DMS53 (cell line): ENCODE measurements at places on chromosomes 7 and 10.

DNA sequence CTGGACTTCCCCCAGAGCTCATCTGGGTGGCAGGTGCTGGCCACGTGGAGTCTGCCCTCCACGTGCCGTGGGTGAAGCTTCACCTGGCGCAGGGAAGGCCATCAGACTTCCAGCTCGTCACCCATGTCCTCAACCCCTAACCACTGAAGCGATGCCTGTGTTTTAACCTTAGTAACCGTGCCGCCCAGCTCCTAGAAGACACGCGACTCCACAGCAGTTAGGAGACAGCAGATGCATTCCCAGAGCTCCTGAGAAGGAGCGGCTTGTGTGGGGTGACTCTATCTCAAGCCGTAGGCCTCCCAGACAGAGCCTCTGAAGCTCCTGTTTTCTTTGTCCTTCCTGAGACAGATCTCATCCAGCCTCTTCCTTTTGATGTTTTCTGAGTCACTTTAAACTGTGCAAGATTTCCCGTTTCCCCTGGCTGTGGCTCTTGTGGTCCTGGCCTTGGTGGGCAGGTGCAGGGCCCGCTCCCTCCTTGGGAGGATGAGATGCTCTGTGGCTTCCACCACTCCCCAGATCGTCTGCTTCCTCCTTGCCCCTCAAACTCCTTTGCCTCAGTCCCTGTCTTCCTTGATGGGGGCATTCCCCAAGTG lies 41.4 kb upstream of the AP5Z1 start:
- no peak for DNase-seq

DNA sequence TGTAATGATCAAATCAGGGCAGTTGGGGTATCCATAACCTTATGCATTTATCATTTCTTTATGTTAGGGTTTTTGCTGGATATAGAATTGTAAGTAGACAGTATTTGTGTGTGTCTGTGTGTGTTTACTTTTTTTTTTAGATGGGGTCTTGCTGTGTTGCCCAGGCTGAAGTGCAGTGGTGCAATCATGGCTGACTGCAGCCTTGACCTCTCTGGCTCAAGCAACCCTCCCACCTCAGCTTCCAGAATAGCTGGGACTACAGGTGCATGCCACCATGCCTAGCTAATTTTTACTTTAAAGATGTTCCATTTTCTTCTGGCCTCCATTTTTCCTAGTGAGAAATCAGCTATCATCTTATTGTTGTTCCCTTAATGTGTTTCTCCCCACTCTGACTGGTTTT lies 10.1 kb upstream of the RHEB start:
- no peak for DNase-seq

- DNase-seq: no peak
These were observed 365.2 kb upstream of the MEOX2 start for GRCh38 chr7:16051561-16052255.

DNA sequence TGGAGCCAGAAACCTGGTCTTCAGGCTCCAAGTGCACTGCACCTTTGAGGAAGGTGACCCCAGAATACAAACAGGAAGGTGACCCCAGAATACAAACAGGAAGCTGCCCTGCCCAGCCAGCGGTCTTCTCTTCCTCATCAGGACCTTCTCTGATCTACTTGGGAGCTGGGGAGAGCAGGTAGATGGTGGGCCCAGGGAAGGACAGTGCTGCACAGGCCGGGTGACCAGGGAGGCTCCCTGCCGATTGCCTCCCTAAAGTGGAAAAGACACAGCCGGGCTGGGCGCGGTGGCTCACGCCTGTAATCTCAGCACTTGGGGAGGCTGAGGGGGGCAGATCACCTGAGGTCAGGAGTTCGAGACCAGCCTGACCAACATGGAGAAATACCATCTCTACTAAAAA lies 151.8 kb upstream of the CHST15 start:
- no peak for DNase-seq

GRCh38 chr10:992467-992866 lies 4.2 kb downstream of the GTPBP4 start:
- no peak for DNase-seq

DNA sequence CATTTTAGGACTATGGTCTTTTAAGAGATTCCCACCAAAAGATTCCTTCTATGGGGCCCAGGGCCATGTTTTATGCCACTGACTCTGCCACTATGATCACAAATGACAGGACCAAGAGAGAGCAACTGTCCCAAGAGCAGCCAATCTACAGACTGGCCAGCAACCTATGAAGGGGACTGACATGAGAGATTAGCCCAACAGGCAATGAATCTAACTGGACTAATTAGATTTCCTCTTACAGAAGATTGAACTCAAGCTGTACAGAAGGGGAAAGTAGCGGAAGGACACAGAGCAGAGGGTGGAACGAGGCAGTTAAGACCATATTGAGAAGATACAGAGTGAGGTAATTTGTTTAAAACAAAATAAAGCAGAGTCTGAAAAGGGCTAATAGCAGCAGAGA lies 25.8 kb downstream of the ZNF800 start:
- no peak for DNase-seq

- DNase-seq: no peak
These were observed 31.1 kb downstream of the ENKUR start for GRCh38 chr10:24984906-24985305.

DNA sequence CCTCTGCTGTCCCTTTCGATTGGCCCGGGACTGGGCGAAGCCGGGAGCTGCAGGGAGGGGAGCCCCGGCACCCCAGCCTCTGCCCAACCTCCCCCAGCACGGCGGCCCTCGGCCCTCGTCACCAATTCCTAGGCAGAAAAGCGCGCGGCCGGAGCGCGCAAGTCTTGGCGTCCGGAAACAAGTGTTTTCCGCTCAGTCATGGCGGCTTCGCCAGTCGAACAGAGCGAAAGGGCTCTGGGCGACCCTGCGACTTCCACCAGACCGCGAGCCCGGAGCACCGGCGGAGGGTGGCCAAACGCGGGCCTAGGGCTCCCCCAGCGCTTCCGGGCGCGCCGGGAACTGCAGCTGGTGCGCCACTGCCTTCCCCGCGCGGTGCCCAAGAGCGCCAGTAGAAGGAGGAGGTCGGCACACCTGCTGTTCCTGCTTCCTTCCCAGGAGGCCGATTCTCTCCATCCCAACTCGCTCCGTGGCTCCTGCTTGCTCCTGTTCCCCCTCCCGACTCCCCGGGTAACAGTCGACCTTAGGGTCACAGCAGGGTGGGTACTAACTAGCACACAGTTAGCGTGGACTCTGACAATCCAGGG lies 729.9 kb downstream of the ZWINT start:
- peak; percentile 94 for DNase-seq

DNA sequence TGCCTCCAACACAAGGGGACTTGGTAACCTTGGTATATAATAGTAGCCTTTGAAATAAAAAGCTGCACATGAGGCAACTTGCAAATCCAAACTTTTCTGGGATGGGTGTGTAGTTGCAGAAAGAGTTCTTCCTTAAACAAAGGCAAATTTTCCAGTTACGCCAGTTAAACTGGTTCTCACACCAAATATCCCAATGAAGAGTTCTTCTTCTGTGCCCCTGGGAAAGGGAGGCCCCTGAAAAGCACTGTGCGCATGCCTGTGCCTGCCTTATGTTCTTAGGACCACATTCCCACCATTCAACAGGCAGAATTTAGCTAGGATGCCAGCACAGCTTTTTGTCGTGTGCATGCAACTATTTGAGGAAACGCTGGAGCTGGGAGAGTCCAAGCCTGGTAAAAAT lies 164.8 kb upstream of the SLC25A13 start:
- peak; percentile 12 for DNase-seq

GRCh38 chr7:5367661-5368060 lies 56.0 kb downstream of the TNRC18 start:
- DNase-seq: no peak

DNA sequence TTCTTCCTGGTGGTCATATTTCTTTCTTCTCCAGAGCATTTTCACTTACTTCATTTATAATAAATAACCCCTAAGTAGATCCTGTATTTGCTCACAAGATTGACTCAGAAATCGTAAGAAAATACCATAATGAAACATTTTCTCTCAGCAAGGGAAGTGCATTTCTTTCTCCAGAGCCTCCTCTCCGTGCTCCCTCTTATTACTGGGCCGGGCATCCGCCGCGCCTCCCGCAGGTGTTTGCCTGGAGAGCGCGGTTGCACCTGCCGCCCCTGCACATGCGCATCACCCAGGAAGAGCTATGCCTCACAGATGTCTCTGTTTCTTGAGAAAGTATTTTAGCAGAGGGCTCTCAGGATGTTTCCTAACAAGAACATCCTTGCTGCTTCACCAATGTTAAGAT lies 509.2 kb downstream of the TCERG1L start:
- peak; percentile 41 for DNase-seq

DNA sequence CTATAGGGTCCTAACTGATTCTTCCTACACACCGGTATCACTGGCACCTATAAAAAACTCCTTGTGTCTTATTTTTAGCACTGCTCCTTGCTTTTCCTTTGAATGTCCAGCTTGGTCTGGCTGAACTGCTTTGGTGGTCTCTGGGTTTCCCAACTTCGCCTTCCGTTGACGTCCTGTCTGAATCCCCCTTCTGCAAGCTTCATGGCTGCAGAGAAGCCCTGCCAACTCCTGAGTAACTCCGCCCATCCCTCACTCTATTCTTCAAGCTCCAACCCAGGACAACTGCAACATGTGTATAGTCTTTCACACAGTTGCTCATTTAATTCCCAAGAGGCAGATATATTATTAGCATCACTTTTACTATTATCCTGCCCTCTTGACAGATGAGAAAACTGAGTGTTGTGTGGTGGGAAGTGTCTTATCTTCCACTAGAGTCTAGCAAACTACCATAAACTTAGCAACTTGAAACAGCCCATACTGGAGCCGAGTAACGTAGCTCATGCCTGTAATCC lies 40.9 kb downstream of the MTURN start:
- no peak for DNase-seq

DNA sequence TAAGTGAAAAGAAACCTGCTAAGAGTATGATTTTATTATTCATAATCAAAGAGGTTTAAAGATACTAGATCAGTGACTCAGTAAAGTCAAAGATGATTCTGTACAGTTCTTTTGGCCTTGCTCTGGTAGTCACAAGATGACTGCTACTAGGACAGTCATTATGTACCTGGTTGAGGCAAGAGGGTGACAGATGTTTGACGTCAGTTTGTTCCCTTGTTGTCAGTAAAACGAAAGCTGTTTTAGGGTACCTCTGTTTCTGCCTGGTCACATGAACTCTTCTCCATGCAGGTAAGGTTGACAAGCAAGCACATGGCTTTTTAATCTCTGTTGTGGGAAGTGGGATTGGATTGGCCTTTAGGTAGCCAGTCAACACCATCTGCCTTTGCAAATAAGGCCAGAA lies 308.0 kb downstream of the EXOC4 start:
- DNase-seq: no peak

GRCh38 chr7:40645197-40645596 lies 510.4 kb downstream of the SUGCT start:
- DNase-seq: peak; percentile 79

GRCh38 chr10:91883549-91884444 lies 25.5 kb downstream of the FGFBP3 start:
- DNase-seq: peak; percentile 86

GRCh38 chr7:151073990-151074389 lies 6.6 kb downstream of the FASTK start:
- DNase-seq: no peak

- DNase-seq: no peak
These were observed 179.6 kb upstream of the MKI67 start for GRCh38 chr10:128305601-128306345.

DNA sequence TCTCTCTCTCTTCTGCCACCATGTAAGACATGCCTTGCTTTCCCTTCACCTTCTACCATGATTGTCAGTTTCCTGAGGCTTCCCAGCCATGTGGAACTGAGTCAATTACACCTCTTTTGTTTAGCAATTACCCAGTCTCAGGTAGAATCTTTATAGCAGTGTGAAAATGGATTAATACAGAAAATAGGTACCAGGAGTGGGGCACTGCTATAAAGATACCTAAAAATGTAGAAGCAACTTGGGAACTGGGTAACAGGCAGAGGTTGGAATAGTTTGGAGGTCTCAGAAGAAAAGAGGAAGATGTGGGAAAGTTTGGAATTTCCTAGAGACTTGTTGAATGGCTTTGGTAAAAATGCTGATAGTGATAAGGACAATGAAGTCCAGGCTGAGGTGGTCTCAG lies 15.6 kb downstream of the GALNTL5 start:
- no peak for DNase-seq

- no peak for DNase-seq
These were observed 42.8 kb upstream of the TSPAN33 start for GRCh38 chr7:129101746-129102145.

DNA sequence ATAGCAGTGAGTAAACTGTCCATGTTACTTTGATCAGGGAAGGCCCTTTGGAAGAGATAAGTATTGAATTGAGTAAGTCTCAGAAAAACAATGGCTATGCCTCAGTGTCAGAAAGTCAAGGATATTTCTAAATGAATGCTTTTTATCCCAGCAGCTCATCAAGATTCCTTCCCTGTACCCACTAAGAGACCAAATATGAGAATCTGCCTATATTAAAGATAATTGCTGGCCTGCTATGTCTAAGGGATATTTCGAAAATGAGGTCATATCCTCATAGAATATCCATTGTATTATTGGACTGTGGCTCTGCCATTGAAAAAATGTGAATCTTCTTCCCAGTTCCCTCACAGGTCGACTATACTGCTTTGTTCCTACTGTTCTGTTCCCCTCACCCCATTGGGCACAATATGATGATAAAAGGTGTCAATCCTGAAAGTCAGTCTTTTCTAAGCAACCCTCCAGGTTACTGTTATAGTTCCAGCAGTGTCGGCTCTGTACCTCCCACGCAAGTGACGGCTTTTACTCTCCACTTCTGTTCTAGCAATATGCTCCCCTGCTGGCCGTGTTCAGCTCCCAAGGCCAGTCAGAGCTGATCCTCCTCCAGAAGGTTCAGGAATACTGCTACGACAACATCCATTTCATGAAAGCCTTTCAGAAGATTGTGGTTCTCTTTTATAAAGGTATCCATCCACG lies 51.7 kb downstream of the BZW2 start:
- DNase-seq: no peak

GRCh38 chr10:104406715-104407650 lies 53.4 kb downstream of the CFAP58 start:
- peak; percentile 49 for DNase-seq

DNA sequence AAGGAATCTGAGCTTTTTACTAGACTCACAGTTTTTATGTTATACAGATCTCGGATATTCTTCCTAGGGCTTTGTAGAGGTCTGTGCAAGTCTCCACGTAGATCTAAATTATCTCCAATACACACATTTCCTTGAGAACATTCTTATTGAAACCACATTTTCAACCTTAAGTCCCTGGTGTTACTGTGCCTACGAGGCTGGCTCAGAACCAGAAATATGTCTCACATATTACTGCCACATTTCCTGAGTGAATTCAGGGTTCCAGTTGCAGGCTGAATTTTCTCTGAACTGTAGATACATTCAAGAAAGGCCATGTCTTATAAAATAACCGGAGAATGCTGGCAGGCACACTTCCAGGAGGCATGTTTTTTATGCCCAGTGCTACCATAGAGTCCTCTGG lies 46.5 kb downstream of the INHBA start:
- no peak for DNase-seq

DNA sequence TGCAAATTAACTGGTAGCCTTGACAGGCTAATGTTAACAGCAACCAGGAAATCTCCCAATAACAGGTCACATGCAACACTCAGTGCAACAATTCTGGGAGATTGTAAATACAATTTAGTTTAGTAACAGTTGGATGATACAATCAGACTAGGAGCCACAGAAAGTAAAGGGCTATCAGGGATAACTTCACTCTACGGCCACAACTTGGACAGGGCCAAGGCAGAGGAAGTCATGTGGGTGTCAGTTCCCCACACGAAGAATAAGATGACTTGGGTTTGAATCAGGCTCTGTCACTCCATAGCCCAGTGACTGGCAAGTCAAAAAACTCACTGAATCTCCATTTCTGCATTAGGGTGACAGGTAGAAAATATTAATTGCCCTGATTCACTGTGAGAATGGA lies 217.3 kb upstream of the CCDC6 start:
- no peak for DNase-seq

GRCh38 chr7:104296266-104296665 lies 32.1 kb upstream of the LHFPL3 start:
- peak; percentile 29 for DNase-seq
